Tracheal epithelial cell (primary cell): ENCODE measurements at places on chromosomes 1 and 21. TPM values are rescaled to one million over a fixed set of nuclear protein-coding genes. Genes with fewer than 3 reads are reported as not detected.

Gene MTARC2
- total RNA-seq = 2.9 and 5.1 TPM in 2 replicates

Gene LCE3A
- not detected in 2 replicates for total RNA-seq

Gene ARHGEF16
- total RNA-seq = 21.0 and 34.1 TPM in 2 replicates

Gene ETNK2
- 24.3 and 96.3 TPM in 2 replicates for total RNA-seq

Gene SPRR1B
- 14.7 and 15.3 TPM in 2 replicates for total RNA-seq

Gene LHX4
- under 0.01 TPM in 1 of 2 replicates, not detected in the other for total RNA-seq

Gene NMNAT2
- total RNA-seq = under 0.01 and 0.21 TPM in 2 replicates

Gene CCDC30
- total RNA-seq = 0.48 and 2.6 TPM in 2 replicates

Gene CDC20
- total RNA-seq = 2.3 and 12.0 TPM in 2 replicates

Gene GNG4
- total RNA-seq = under 0.01 TPM in 1 of 2 replicates, not detected in the other

Gene C1orf56
- total RNA-seq = 0.72 and 1.5 TPM in 2 replicates

Gene CELA3B
- 1.9 TPM in 1 of 2 replicates, not detected in the other for total RNA-seq

Gene GNAT2
- total RNA-seq = 0.64 TPM in 1 of 2 replicates, not detected in the other

Gene DMBX1
- not detected in 2 replicates for total RNA-seq

Gene ATXN7L2
- total RNA-seq = 0.96 and 1.1 TPM in 2 replicates

Gene NR1I3
- total RNA-seq = not detected in 2 replicates

Gene RNF186
- under 0.01 TPM in 1 of 2 replicates, not detected in the other for total RNA-seq

Gene INTS3
- total RNA-seq = 12.5 and 14.5 TPM in 2 replicates

Gene PTPN14
- total RNA-seq = 32.0 and 37.9 TPM in 2 replicates

Gene CSF3R
- total RNA-seq = 0.24 TPM in 1 of 2 replicates, not detected in the other

Gene LENEP
- 0.72 TPM in 1 of 2 replicates, not detected in the other for total RNA-seq

Gene RIMKLA
- total RNA-seq = under 0.01 TPM in 1 of 2 replicates, not detected in the other

Gene OR6N1
- total RNA-seq = not detected in 2 replicates

Gene FAM163A
- not detected in 2 replicates for total RNA-seq

Gene NTMT2
- total RNA-seq = not detected in 2 replicates

Gene ZFP69
- 2.4 and 2.6 TPM in 2 replicates for total RNA-seq

Gene TEKT2
- under 0.01 TPM in 1 of 2 replicates, not detected in the other for total RNA-seq

Gene GPR52
- 0.21 and 0.24 TPM in 2 replicates for total RNA-seq

Gene ZNF648
- total RNA-seq = under 0.01 TPM in 1 of 2 replicates, not detected in the other

Gene IQGAP3
- total RNA-seq = 0.85 and 2.9 TPM in 2 replicates

Gene DONSON
- total RNA-seq = 4.0 and 10.8 TPM in 2 replicates

Gene UBE2U
- total RNA-seq = not detected in 2 replicates

Gene C1orf94
- 0.24 TPM in 1 of 2 replicates, not detected in the other for total RNA-seq

Gene SH2D2A
- 1.5 and 3.6 TPM in 2 replicates for total RNA-seq

Gene LCE1C
- 0.24 and 1.3 TPM in 2 replicates for total RNA-seq

Gene CATSPERE
- total RNA-seq = 0.21 and 0.24 TPM in 2 replicates
